GM12865 (cell line): ENCODE measurements at places on chromosomes 7 and 10.

- no peak for DNase-seq
Observed at GRCh38 chr7:95859429-95859828, 87.1 kb downstream of the DYNC1I1 start.

GRCh38 chr10:63266391-63267316, 133.5 kb downstream of the NRBF2 start:
- DNase-seq, result peak; percentile 26

GRCh38 chr7:159121068-159121467, 23.6 kb downstream of the VIPR2 start:
- no peak for DNase-seq

DNA sequence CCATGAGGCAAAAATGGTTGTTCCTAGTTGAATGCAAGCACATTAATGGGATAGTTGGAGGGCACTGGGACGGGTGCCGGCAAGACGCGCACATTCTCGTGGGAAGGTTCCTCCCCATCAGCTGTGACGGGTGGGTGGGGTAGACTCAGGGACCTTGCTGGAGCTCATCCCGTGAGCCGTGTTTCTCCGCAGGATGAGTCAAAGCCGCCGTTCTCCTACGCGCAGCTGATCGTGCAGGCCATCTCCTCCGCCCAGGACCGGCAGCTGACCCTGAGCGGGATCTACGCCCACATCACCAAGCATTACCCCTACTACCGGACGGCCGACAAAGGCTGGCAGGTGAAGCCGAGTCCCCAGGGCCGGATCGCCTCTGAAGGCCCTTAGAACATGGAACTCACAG, 20.4 kb upstream of the AP5Z1 start:
- DNase-seq, result no peak

DNA sequence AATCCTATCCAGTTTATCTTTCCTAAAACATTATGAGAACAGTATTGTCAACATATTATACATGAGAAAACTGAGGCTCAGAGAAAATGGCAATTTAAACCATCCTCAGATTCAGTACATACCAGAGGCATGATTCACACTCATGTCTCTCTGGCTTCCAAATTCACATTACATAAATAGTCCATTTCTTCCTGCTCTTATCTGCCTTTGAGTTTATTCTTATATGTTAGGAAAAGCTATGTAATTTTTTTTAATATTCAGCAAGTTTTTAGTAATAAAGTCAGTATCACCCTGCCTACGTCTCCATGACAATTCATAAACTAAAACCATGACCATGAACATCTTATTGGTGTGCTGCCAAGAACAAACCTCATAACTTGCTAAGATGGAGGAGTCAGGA, 1260.2 kb upstream of the SORCS1 start:
- DNase-seq, result no peak

GRCh38 chr10:101492205-101492604, 95.9 kb downstream of the POLL start:
- DNase-seq, result no peak

- DNase-seq, result peak; percentile 80
Observed at GRCh38 chr7:20438694-20439376, 108.1 kb downstream of the ITGB8 start.

GRCh38 chr7:49850921-49851613, 77.6 kb downstream of the VWC2 start:
- no peak for DNase-seq

- DNase-seq, result no peak
Observed at GRCh38 chr10:30709700-30710358, 80.3 kb upstream of the LYZL2 start.

- no peak for DNase-seq
Observed at GRCh38 chr7:75889826-75890225, 11.0 kb downstream of the RHBDD2 start.

DNA sequence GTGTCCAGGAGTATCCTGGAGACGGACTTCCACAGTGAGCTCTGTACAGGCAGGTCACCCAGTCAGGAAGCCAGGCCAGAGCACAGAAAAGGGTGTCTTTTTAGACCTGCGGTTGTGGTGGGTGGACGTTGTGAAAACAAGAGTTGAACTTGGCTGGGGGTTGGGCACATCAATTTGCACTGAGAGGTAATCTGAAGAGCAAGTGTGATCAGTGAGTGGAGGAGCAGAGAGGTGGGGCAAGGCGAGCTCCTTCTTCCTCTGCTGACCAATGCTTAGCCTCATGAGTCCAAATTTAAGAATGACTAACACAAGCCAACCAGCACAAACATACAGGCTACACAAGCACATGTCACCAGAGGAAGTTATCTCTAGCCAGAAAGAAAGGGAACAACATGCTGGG, 310.8 kb downstream of the TCERG1L start:
- DNase-seq, result no peak

- DNase-seq, result no peak
Observed at GRCh38 chr10:73433538-73433867, at the start of gene MSS51. Gene MSS51, minus strand, starts transcription at chr10:73433561. Its CDS starts 5,277 bp downstream, at chr10:73428284.

- DNase-seq, result no peak
Observed at GRCh38 chr7:35254496-35255442, 869 bp upstream of the TBX20 start.

DNA sequence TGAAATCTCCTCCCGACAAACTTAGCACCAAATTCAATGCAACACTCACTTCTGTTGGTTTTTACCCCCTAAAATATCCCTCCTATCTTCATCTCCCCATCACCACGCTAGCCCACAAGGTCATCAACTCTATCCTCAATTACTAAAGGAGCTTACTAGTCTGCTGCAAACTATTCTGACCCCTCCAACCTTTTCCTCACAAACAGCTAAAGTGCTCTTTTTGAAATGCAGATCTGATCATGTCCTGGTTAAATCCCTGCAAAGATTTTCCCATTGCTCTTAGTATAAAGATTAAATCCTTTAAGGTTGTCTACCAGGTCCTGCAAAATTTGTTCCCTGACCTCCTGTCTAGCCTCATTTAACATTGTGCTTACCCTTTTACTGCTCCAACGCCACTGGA, 8.6 kb downstream of the SGCE start:
- DNase-seq, result no peak
